KBM-7 (cell line): ENCODE measurements at places on chromosomes 12 and 14.

- no peak for DNase-seq
These were observed 177.9 kb upstream of the PRMT8 start for GRCh38 chr12:3313066-3313465.

DNA sequence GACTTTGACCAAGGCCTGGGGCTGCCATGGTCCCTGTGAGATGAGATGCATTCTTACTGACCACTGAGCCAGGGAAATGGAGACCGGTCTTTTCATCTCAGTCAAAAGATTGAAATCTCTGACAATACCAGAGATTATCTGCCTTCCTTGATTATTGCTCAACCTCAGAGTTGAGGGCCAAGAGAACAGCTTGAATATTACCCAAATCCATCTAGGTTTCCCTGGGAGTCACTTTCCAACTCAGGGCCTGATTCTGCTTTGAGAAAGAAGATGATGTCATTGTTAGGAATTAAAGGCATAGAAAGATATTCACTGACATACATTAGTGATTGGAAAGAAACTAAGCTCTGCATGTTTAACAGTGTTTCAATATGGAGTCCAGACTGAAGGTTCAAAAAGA, 515.9 kb upstream of the TBX3 start:
- DNase-seq = no peak

DNA sequence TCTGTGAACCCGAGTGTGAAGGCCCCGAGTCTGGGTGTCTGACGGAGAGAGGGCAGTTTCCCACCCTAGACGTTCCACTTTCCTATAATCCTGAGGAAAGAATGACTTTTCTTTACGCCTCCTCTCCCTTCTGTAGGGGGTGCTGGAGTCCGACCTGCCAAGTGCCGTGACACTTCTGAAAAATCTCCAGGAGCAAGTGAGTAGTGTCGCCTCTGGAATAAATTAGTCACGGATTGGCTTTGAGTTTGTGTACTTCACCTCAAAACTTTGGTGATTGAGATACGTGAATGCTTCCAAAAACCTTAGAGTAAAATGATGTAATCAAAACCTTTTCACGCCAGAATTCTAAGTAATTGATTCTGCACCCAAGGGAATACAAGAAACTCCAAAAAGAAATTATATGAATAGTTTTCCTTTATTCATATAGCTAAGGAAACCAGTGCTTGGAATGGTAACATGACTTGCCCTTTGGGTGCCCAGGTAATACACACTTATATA, 452 bp downstream of the NGDN start:
- DNase-seq = no peak

- no peak for DNase-seq
These were observed 25.5 kb downstream of the SCARB1 start for GRCh38 chr12:124837958-124838803.

DNA sequence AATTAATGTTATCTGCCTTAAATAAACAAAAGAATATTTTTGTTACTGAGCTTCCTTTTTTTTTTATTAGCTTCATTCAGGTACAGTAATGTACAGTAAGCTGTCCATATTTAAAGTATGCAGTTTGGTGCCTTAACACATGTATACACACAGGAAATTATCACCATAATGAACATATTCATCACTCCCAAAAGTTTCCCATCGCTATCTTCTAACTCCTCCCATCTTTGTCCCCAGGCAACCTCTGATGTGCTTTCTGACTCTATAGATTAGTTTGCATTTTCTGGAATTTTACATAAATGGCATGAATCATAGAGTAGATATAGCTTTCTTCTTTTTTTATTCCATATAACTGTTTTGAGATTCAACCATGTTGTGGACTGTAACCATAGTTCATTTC, 193.0 kb downstream of the TRHDE start:
- DNase-seq = no peak

GRCh38 chr14:104196461-104197140, 58.2 kb downstream of the KIF26A start:
- DNase-seq = peak; percentile 77

- DNase-seq = no peak
These were observed 71.0 kb downstream of the ESRRB start for GRCh38 chr14:76446921-76447320.

DNA sequence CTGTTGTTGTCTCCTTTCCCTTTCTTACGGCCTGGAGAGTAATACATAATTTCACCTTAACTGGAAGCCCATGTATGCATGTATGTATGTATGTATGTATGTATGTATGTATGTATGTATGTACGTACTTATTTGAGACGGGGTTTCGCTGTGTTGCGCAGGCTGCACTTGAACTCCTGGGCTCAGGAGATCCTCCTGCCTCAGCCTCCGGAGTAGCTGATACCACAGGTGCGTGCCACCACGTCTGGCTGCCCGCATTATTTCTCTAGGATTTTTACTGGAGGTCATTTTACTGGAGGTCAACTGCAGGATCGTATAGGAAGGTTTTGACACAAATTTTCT, 644 bp upstream of the OS9 start:
- DNase-seq = no peak
